Activated gamma-delta T cell treated with anti-CD3 and anti-CD28 coated beads, Interleukin-2, amount 50 U/mL, for 16 hours (primary cell): ENCODE measurements at places on chromosomes 2 and 18.

- DNase-seq = no peak
Observed at GRCh38 chr18:2857491-2858131, 10.8 kb downstream of the EMILIN2 start.

GRCh38 chr2:10638093-10638492, 51.7 kb downstream of the NOL10 start:
- DNase-seq = no peak

DNA sequence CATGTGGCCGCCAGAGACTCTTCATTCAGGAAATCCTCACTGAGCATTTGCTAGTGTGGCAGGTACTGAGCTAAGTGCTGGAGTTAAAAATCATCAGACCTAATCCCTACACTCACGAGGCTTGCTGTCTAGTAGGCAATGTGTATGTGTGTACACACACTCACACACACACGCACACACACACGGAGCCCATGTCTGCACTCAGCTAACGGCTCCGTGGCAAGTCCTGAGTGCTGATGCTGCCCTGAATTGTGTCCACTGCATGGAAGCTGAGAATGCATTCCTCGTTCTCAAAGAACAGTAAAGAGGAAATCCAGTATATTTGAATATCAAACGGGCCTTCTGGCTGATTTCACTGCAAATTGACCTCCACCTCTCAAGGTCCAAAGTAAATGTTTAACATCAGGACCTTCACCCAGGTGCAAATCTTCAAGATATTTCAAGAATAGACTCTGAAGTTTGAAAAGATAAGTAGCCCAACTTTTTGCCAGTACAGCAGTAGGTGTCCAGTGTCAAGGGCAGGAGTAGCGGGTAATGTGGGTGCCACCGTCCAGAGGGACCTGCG, 136.1 kb upstream of the TTC39C start:
- DNase-seq = no peak

GRCh38 chr2:34602262-34602661, 1003.2 kb upstream of the FAM98A start:
- DNase-seq = no peak

- no peak for DNase-seq
Observed at GRCh38 chr2:207682557-207682956, 28.9 kb upstream of the CCNYL1 start.

DNA sequence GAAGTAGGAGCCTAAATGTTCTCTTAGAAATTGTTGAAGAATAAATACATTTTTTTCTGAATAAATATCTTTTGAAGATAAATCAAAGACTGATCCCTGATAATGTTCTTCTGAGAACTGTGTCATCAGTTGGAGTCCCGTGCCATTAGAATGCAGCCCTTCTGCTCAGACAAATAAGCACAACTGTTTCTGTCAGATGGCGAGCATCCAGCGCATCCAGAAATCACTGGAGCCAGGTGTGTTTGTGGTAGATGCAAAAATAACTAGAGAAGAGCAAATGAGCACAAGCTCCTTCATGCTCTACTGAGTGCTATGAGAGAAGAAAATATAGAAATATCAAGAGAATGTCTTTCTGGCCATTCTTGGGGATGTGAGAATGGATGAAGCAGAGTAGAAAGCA, 573.7 kb downstream of the THSD7B start:
- no peak for DNase-seq

- no peak for DNase-seq
Observed at GRCh38 chr2:229408356-229408755, 137.3 kb upstream of the PID1 start.

DNA sequence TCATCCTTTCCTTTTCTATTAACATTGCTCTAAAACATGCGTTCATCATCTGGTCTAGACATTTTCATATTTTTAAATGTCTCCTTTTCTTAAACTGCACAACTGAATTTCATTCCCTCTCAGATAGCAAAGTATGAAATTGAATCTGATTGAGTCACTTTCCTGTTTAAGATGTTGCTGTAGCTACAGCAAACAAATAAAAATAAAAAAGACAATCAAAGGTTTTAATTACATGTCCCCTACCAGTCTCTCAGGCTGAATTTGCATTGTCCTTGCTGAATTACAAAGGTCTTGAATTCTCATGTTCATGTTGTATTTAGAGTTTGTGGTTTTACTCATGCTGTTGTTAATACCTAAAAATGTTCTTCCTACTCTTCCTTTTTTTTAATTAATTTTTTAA, 537.9 kb upstream of the LRATD1 start:
- no peak for DNase-seq

DNA sequence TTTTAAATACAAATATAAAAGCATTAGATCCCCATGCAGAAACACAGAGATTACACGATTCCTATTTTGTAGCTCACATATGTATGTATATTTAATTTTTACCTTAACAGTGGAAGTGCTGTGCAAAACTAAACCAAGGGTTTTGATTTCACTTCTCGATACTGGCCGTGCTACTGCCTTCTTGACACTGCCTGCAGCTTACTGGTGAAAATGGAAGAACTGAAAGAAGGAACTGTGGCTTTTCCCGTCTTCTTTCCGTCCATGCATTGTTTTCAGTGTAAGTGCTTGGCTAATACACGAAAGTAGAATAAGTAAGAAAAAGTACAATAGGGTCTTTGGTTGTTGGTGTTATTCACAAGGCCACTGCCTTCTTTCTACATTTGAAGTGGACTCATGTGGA, 129.5 kb downstream of the NDUFA10 start:
- DNase-seq = no peak

GRCh38 chr2:47890711-47891368, 15.5 kb downstream of the FBXO11 start:
- no peak for DNase-seq

DNA sequence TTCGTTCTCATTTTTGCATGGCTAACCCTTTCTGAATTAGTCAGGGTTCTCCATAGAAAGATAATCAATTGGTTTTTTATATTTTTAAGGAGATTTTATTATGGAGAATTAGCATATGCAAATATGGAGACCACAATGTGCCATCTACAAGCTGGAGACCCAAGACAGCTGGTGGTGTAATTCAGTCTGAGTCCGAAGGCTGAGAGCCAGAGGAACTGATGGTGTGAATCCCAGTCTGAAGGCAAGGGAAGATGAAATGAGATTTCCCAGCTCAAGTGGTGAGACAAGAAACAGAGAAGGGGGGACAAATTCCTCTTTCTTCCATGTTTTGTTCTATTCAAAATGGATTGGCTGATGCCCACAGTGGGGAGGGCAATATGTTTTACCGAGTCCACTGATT, 80.7 kb downstream of the PLCL1 start:
- no peak for DNase-seq

- no peak for DNase-seq
Observed at GRCh38 chr18:5463831-5464230, 80.0 kb downstream of the EPB41L3 start.

DNA sequence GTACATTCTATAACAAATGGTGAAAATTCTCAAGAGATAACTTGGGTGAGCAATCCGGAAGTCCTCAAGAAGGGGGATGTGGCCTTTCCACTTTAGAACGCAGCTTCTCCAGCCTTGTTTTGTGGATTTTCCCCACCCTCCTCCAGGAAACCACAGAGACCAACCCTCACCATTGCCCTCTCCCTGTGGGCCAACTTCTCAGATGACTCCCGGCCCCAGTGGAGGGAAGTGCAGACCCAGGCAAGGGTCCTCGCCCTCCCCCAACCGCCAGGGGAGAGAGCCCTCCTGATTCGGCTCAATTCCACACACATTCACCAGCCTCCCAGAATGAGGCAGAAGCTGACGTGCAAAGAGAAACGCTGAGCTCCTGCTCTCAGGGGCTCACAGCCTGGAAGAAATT, 277.2 kb downstream of the EIPR1 start:
- DNase-seq = no peak

- no peak for DNase-seq
Observed at GRCh38 chr2:54572636-54573536, 116.8 kb downstream of the SPTBN1 start.

DNA sequence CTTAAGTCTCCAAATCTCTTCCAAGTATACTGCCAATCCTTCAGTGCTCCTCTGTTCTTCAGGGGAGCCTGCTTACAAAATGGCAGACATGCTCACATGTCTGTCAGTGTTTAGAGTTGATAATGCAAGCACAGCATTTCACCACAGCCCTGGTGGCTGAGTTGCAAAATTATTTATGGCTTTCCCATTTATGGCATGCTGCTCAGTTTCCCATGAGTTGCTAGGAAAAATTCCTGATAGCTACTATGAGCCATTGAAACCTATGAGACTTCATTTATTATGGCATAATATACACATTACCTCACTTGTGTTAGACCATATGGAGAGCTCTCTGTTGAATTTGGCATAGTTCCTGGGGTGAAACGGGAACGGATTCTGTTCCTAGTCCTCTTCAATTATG, 448.7 kb upstream of the TCF4 start:
- DNase-seq = no peak

GRCh38 chr2:98087447-98088020, 567 bp downstream of the VWA3B start:
- DNase-seq = no peak

DNA sequence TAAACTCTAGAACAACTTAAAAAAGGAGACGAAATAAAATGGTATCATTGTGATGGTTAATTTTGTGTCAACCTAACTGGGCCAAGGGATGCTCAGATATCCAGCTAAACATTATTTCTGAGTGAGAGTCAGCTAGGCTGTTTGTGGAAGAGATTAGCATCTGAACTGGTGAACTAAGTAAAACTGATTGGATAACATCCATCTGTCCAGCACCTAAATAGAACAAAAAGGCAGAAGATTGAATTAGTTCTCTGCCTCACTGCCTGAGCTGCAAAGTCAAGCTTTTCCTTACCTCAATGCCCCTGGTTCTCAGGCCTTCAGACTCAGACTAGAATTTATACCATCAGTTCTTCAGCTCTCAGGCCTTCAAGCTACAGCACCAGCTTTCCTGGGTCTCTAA, 30.0 kb downstream of the PPP3R1 start:
- no peak for DNase-seq

DNA sequence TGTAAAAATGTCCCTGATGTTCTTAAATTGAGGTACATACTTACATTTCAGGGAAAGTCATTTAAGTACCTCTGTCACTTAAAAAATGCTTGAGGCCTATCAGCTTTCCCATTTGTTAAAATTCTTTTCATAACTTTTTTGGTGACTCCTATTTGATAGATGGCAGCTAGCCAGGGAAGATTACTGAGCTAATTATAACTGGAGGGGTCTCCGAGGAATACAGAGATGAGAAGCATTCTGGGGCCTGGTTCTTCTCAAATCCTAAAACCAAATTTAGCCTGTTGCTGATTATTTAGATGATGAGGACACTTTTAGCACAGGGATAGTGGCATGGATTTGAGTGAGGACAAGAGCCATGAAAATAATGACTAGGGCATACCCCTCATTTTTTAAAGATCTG, 4.8 kb downstream of the UGP2 start:
- no peak for DNase-seq

DNA sequence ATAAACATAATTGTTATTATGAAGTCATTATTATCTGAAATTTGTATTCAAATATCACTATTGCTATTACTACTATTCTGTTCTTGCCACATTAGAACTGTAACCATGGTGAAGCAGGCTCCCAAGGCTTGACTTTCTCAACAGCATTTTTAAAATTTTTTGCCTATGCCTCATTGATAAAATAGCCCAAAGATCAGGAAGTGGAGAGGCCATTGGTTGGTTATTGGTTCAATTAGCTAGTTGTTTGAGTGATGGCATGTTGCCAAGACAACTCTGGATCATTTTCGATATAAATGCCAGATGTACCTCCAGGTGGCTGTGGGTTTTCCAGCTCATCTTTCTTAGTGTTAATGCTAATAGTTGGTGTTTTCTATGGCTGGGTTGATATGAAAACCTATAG, 513.5 kb downstream of the TRIB2 start:
- DNase-seq = no peak

- no peak for DNase-seq
Observed at GRCh38 chr2:80643598-80643997, 339.0 kb upstream of the LRRTM1 start.

GRCh38 chr18:32349728-32350395, 120.8 kb downstream of the GAREM1 start:
- DNase-seq = no peak

DNA sequence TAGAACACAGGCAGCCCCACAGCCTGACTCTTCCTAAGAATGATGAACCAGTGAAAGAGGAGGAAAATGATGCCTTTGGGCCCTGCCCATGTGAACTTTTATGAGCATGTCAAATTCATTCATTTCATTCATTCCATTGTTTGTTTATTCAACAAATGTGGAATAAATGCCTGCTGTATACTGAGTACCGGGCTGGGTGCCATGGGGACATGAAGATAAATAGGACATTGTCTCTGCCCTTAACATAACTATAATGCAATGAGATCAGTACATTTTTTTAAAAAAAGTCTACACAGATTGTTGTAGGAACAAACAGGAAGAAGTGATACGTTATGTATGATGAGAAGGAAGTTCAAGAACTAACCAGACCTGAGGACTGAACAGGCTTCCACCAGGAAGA, 14.7 kb downstream of the MREG start:
- no peak for DNase-seq

DNA sequence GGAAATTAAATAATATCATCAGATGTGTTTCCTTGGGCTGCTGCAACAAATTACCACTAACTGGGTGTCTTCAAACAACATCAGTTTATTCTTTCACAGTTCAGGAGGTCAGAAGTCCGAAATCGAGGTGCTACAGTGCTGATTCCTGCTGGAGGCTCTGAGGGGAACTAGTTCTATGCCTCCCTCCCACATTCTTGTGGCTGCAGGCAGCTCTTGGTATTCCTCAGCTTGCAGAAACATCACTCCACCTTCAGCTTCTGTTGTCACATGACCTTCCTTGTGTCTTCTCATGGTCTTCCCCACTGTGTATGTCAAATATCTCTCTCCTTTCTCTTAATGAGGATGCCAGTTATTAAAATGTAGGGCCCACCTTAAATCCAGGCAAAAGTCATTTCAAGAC, 29.3 kb upstream of the DCC start:
- DNase-seq = no peak

DNA sequence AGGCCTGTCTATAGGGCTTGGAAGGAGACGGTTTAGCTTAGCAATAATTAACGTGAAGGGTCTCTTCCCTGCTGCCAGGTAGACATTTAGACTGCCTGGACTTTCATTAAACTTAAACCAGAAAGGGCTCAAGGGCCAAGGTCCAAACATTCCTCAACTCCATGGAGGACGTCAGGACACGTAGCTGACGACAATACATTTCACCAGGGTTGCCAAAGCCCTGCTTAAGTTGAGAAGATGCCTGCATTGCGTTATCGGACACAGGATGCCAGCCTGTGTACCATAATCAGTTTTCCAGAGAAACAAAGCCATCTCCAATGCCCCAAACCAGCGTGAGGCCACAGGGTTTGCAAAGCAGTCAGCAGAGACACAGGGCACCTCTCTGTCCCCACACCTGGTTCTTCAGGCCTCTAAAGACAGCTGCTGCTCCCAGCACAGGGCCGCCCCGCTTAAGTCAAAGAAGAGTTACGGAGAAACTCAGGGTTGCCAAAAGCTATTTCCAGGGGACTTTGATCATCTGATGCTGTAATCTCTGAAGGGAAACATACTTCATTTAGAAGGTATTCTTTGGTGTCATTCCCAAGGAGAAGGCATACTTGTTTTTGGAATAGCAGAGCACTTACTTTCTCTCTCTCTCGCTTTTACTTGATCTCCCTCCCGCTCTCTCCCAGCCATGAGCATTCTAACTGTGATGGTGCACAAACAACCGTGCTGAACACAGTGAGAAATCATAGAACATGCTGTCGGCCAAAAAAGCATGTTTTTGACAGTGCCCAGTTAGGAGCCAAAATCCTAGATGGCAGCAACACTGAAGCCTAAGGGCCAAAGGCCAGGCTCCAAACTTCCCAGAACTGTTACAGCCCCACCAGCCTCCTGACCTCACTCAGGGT, 46.0 kb downstream of the TTC32 start:
- DNase-seq = no peak

- DNase-seq = no peak
Observed at GRCh38 chr2:224369028-224369632, 32.8 kb downstream of the FAM124B start.

- no peak for DNase-seq
Observed at GRCh38 chr2:96927405-96928171, 57.7 kb upstream of the SEMA4C start.
